ENCODE measurements at places on chromosomes 6 and 20.

DNA sequence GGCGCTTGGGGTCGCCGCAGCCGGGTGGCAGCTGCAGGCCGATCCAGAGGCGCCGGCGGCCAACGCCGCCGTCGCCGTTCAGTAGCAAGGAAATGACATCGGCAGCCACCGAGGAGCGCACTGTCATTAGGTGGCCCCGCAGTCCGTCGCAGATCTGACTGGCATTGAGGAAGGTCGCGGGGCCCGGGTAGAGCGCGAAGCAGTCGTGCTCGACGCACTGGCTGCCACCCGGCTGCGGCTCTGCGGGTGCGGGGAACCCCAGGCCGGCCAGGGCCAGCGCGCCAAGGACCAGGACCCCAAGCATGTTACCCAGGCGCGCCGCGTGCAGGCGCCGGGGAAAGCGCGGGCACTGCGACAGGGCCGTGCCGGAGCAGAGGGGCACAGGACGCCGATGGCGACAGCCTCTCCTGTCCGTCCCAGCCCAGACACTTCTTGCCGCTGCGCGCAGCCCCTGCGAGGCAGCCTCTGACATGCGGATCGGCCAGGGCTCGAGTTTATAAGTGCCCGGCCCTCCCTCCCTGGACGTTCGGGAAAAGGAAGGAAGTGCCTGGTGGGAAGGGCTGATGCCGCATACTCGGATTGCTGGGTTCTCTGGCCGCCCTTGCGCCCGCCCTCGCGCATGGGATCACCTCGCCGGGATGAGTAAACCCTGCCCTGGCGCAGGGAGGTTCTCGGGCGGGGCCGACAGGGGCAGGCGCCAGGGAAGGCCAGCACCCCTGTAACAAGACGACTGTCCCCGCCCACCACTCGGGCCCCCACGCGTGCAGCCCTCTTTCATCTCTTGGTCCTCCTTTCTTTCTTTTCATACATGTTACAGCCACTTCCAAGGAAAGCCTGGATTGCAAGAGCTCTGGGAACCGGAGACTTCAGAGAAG is at the start of gene THBD:
Gene THBD (minus strand): TSS at position 472 of the 875 bp plus-strand sequence. CDS start 168 bp downstream, at position 304.
- no peak for DNase-seq

GRCh38 chr6:113763311-113763766 is 93.8 kb upstream of the MARCKS start:
- DNase-seq, result no peak

DNA sequence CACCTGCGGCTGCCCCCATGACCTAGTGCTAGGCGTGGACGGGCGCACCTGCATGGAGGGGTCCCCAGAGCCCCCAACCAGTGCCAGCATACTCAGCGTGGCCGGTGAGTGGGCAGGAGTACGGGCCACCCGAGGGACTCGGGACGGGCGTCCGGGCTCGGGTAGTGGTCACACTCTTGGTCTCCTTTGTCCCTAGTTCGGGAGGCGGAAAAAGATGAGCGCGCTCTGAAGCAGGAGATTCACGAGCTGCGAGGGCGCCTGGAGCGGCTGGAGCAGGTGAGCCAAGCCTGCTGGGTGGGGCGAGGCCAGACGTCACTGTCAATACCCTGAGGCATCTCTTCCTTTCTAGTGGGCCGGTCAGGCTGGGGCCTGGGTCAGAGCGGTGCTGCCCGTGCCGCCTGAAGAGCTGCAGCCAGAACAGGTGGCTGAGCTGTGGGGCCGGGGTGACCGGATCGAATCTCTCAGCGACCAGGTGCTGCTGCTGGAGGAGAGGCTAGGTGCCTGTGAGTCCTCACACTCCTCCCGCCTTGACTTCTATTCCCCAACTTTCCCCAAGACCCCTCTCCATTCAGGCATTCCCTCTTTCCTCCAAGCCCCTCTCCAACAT is 2.9 kb downstream of the EGFL8 start:
- no peak for DNase-seq

- no peak for DNase-seq
Measured at GRCh38 chr20:20806121-20807095, 94.0 kb upstream of the RALGAPA2 start.

DNA sequence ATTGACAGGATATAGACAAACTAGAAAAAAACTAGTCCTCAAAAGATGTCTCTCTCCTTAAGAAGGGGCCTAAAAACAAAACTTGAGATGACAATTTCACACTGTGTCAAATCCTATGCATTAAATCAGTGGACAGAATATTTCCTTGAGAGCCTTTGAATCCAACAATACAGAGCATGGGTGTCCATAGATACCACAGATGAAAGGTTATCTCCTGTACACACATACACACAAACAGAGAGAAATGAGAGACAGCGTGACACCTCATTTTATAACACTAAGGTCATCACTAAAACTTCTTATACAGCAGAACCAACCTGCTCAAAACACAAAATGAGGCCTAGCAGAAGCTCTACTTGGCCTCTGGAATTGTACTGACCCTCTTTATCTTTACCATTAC is 55.5 kb downstream of the MAP7 start:
- no peak for DNase-seq

DNA sequence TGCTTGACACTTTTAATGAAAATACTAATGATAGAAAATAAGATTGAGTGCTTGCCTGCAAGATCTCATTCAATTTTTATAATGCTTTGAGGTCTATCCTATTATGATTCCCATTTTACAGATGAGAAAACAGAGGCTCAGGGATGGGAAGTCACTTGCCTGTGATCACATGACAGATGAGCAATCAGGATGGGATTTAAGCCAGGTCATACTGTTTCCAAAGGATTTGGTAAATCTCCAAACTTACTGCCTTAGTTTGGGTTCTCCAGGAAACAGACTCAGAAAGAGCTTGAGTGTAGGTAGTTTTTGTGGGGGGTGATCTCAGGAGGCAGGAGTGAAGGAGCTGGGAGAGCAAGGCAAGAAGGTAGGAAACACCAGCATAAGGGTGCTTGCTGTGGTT is 456.3 kb downstream of the MAFB start:
- no peak for DNase-seq

DNA sequence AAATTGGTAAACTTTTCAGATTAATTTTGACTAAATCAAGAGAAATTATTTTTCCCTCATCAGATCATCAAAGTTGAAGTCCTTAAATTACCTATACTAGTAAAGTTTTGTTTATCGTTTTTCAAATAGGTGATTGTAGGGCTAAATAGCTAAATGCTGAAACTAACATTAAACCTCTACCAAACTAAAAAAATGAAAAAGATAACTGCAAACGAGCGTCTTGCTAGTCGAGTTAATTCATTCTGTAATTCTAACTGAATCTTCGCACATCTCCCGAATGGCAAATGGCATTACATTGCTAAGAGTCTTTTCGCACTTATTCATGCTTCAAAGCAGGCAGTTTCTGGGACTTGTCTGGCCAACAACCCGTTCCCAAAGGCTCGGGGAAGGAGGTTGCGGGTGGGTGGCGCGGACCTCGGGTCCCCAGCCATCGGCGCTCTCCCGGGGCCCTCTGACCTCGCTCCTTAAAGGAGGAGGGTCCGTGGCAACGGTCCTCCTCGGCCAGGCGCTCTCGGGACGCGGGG is 43.8 kb downstream of the POPDC3 start:
- no peak for DNase-seq

DNA sequence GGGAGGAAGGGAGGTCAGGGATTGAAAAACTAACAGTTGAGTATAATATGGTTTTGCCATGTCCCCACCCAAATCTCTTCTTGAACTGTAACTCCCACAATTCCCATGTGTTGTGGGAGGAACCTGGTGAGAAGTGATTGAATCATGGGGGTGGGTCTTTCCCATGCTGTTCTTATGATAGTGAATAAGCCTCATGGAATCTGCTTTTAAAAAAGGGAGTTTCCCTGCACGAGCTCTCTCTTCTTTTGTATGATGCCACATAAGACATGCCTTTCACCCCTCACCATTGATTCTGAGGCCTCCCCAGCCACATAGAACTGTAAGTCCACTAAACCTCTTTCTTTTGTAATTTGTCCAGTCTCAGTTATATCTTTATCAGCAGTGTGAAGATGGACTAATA is 833.4 kb upstream of the MAP3K7 start:
- no peak for DNase-seq

DNA sequence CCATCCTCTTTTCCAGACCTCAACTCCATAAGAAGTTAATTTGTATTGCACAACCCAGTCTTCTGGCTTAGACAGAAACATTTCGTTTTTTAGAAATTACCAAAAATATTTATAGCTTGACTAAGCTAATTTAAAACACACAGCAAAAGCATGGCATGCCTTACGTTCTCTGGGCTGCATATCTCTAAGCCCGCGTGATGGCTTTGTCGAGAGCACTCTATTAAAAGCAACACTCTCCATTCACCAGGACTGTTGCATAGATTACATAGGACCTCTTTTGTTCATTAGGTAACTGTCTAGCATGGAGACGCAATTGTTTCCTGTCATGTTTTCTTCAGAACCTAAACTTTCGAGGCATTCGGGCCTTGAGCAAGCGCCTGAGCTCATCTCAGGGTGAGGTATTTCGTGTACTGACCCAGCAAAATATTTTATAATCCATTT is 104.5 kb downstream of the IBTK start:
- no peak for DNase-seq

- no peak for DNase-seq
Measured at GRCh38 chr20:7967199-7967844, 27.1 kb upstream of the HAO1 start.

GRCh38 chr6:63496361-63496804 is 75.9 kb upstream of the LOC128125822 start:
- no peak for DNase-seq

DNA sequence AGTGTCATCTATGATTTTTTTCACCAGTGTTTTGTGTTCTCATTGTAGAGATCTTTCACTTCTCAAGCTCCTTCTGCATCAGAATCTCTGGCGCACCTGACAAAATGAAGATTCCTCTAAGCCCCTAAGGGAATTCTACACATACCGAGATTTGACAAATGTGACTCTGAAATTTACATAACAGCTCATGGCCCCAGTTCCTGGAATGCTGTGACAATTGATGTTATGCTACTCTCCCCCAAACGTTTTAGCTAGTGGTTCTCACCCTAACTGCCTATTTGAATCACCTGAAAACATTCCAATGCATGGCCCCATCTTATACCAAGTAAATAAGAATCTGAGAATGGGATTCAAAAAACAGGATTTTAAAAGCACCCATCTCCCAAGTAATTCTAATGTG is 162.1 kb upstream of the FKBP1C start:
- DNase-seq, result no peak

DNA sequence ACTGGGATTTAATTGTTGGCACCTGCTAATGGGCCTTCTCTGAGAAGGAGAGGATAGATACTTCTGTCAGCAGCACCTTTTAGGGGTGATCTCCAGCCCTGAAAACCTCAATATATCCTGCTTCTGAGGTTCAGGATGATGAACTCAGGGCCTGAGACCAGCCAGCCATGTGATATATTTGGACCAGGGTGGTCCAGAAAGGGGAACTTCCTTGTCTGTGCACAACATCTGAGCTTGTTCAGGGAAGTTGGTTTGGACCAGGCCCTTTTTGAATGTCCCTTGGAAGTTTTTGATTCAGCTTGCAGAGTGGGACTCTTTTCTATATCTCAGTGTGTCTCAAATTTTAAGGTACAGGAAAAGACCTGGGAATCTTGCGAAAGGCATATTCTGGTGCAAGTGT is 85.8 kb downstream of the GFRA4 start:
- no peak for DNase-seq

DNA sequence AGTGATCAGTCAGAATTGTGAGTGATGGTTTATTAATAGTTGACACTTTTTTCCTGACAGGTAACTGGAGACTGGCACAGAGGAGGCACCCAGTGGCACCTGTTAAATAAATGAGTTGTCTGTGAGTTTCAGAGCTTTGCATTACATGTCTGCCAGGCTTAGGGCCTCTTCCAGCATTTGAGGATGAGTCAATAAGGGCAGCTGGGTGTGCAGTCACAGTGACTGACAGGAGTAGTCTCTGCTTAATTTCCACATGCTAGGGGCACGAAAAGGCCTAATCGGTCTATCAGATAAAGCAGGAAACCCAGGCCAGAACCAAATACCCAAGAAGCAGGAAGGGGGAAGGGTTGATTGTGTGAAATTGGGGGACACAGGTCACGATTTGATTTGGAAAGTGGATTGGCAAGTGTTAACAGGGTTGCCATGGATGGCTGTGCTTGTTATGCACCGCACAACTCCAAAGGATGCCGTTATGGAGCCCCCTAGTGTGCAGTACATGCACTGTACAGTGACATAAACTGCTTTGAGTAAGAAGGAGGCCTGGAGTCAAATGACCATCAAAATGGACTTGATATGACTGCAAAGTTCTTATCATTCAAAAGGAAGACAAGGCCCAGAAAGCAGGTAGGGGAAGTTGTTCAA is 111.9 kb upstream of the GGTLC1 start:
- peak; percentile 42 for DNase-seq

- no peak for DNase-seq
Measured at GRCh38 chr6:6332811-6333244, 12.4 kb upstream of the F13A1 start.

GRCh38 chr20:56222201-56222600 is 26.3 kb upstream of the MC3R start:
- no peak for DNase-seq

DNA sequence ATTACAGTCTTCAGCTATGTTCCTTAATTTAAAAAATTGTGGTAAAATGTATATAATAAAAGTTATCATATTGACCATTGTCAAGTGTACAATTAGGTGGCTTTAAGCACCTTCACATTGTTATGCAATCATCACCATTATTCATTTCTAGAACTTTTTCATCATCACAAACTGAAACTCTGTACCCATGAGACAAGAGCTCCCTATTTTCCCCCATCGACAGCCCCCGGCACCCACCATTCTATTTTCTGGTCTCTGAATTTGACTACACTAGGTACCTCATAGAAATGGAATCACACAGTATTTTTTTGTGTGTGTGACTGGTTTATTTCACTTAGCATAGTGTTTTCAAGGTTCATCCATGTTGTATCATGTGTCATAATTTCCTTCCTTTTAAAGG is 39.7 kb upstream of the FYN start:
- no peak for DNase-seq

GRCh38 chr6:137677709-137678108 is 183.5 kb upstream of the OLIG3 start:
- no peak for DNase-seq
